HT-29 (cell line): ENCODE measurements at places on chromosomes 16 and 17.

DNA sequence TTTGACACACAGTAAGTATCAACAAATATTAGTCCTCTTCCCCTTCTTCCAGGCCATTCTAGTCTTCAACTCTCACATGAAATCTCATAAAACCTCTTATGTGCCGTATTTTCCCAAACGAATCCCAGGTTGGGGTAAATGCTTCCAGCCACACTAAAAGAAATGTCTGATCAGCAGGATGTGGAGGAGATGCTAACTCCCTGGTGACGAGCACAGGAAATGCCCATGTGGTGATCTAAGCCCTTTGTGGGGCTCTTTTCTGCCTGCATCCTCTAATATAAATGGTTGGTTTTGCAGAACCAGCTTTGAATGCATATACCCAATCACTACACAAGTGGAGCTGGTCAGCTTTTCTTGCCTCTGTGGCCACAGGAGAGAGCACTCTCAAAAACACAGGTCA is 498.2 kb upstream of the ERCC4 start:
- DNase-seq: no peak

DNA sequence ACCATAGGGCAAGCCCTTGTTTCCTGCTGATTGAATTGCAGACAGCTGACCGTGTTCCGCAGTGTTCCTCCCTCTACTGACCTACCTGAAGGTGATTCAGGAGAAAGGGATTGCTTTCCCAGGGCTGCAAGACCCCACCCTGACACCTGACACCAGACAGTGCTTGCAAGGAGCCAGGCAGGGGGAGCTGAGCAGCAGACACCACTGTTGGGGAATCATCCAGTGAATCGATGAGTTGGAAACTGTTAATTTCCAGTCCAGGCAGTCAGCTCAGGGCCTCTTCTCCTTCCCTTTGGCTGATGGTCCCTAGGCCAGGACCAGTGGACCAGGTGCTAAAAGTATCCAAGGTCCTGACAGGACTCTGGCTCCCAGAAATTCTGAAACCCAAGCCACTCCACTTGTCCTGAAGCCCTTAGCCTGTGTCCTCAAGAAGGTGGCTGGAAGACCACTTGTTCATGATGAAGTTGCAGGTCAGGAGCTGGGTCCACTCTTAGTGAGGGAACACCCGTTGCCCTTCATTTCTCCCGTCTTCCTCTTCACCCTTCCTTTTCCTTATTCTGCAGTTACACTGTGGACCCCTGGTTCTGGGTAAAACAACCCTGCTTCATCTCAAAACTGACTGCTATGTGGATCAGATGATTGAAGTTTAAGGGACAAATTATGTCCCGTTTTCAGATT is 9.5 kb upstream of the UNK start:
- DNase-seq: peak; percentile 68

GRCh38 chr17:18248300-18248731 is 10.2 kb downstream of the FLII start:
- peak; percentile 73 for DNase-seq

- peak; percentile 73 for DNase-seq
Measured at GRCh38 chr17:29807520-29808361, 122.3 kb downstream of the SSH2 start.

DNA sequence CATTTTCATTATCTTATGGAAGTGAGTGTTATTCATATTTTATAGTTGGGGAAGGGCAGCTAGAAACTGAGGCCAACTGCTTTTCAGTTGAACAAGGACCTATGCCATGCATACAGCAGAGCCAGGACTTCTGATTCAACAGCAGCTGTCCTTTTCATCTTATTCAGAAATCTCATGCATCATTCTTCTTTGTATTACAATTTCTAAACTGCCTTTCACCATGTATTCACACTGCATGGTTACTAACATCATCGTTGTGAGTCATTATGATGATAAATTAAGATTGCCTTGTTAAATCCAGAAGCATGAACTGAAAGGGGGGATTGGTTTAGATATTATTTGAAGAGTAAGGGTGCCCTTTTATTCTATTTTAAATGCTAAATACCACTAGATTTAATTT is 1470.1 kb upstream of the GOT2 start:
- DNase-seq: no peak

DNA sequence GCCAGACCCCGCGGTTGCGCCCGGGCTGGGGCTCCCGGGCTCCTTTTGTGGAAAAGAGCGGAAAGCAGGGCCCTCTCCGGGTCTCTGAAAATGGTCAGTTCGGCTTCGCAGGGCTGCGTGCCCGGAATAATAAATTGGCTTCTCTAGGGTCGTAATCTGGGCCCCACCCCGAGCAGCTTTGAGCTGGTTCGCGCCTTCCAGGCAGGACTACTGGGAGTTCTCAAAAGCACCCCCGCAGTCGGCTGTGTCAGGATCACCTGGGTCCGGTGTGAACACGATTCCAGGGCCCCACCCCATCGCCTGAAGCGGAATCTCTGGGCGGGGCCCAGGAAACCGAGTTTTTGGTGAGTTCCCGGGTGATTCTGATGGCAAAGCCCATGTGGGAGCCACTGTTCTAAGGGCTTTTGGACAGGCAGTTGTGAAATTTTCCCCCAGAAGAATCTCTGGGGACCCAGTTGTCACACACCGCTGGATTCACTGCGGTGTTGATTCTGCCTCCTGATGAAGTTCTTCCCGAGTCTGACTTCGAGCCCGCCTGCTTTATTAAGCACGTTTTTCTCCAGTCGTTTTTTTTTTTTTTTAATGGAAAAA is 77.0 kb downstream of the MRC2 start:
- DNase-seq: no peak

DNA sequence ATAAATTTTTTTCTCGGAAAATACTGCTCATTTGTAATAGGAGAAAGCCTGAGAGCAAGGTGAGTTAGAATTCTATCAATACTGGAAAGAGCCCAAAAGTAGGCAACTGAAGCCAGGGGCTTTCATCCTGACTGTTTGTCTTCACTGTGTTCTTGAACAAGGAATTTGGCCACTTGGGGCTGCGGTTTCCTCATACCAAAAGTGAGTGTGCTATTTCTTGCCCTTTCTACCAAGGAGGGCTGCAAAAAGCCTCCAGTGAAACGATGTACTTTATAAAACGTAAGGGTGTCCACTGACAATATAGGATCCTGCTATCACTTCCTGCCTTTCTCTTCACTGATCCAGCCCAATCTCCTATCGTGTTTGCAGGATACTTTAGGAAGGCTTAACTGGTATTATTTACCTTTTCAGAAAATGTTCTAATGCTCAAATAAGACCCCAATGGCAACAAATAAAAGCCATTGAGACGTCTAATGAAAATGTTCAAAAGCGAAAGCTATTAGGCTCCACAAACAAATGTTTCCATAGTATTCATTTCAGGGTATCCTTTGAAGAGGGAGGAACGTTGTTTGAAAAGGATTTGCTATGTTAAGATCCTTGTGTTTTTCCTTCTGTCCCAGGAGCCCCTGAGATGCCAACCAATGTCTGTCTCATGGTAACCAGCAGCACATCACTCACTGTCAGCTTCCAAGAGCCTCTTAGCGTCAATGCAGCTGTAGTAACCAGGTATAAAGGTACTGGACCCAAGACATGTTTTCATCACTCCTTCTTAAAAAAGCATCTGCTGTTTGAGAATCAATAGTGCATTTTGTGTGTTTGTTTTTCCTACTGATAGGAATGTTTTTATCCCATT is 219.3 kb upstream of the NOG start:
- no peak for DNase-seq

- DNase-seq: no peak
Measured at GRCh38 chr16:8958344-8959167, 5.2 kb downstream of the USP7 start.

DNA sequence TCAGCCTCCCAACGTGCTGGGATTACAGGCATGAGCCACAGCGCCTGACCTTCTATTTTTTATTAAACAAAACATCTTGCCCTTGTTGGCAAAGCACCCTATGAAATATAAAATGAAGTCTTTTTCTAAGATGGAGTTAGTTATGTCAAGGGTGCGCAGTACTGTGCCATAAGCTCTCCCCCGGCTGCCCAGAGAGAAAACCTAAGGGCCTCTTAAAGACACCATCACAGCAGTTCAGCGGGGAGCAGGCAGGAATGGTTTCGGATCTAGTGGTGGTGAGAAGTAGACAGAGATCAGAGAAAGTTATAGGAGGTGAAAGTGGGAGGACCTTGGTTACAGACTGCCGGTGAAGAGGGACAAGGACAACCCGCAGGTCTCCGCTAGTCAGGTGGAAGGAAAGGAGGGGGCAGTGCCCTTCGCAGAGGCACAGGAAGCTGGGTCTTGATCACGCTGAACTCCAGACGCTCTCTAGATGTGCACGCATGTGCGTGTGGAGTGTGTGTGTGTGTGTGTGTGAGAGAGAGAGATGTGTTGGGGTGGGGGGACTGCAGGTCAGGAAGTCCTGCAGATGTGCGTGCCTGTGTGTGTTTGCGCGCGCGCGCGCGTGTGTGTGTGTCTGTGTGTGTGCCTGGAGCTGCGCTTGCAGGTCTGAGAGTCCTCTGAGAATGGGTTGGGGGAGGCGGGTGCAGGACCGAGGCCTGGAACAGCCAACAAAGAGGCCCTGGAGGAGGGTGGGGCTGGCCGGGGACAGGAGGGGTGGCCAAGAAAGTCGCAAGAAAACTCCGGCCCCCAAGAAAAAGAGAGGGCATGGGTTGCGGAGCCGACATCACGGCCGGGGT is 748 bp upstream of the CMTM3 start:
- peak; percentile 15 for DNase-seq

GRCh38 chr17:11832401-11833137 is 164.7 kb downstream of the ZNF18 start:
- DNase-seq: no peak

DNA sequence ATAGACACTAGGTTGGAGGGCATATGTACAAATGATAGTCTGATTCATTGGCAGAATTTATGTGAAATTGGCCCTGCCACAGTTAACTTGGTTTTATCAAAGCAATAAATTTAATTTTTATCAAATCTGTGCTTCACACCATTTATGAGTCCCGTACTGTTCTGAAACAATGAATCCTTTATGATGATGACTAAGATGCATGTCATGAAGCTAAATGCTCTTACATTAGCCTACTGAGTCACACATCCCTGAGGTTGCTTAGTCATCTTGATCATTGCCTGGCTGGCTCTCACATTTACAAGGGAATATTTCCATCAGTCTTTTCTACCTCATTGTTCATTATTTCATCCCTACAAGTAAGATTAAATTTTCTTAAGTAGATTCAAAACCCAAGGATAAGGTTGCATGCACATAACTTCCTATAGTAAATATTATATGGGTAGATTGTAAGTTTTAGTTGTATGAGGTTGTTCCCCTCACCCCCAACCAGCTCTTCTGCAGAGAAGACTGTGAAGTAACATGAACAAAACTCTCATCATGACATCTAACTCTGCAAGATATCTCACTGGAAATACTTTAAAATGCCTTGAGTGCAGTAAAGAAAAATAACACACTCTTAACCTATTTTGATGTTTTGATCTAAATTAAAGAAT is 170.7 kb downstream of the CYB561 start:
- DNase-seq: peak; percentile 78

DNA sequence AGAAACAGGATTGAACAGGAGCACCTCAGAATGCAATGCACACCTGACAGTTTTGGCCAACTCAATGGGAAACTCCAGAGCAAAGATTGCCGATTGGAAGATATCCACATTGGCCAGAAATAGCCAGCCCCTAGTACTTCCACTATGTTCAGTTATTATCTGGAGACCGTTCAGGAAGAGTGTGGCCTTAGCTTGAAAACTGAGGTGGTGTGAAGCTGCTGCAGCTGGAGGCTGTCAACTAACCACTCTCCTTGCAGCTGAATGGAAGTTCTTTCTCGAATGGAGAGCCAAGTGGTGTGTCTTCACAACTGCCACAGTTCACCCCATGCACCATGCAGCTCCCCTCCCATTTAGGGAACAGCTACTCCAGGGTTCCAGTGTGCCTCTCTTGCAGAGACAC is 61.9 kb upstream of the DHX40 start:
- no peak for DNase-seq

DNA sequence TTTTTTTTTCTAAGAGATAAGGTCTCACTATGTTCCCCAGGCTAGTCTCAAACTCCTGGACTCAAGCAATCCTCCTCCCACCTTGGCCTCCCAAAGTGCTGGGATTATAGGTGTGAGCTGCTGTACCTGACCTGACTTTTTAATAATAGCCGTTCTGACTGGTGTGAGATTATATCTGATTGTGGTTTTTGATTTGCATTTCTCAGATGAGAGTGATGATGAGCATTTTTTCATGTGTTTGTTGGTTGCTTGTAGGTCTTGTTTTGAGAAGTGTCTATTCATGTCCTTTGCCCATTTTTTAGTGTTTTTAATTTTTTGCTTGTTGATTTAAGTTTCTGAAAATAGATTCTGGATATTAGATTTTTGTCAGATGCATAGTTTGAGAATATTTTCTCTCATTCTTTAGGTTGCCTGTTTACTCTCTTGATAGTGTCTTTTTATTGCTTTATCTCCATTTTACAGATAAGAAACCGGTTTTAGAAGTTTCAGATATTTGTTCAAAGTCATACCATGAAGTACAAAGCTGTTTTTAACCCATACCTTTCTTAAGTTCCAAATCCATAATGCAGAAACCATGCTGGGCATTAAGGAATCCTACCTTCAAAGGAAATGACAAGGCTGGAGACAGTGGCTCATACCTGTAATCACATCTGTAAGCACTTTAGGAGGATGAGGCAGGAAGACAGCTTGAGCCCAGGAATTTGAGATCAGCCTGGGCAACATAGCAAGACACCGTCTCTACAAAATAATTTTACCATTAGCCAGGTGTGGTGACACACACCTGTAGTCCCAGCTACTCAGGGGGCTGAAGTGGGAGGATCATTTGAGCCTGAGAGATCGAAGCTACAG is 168.4 kb upstream of the TBX2 start:
- DNase-seq: peak; percentile 36

DNA sequence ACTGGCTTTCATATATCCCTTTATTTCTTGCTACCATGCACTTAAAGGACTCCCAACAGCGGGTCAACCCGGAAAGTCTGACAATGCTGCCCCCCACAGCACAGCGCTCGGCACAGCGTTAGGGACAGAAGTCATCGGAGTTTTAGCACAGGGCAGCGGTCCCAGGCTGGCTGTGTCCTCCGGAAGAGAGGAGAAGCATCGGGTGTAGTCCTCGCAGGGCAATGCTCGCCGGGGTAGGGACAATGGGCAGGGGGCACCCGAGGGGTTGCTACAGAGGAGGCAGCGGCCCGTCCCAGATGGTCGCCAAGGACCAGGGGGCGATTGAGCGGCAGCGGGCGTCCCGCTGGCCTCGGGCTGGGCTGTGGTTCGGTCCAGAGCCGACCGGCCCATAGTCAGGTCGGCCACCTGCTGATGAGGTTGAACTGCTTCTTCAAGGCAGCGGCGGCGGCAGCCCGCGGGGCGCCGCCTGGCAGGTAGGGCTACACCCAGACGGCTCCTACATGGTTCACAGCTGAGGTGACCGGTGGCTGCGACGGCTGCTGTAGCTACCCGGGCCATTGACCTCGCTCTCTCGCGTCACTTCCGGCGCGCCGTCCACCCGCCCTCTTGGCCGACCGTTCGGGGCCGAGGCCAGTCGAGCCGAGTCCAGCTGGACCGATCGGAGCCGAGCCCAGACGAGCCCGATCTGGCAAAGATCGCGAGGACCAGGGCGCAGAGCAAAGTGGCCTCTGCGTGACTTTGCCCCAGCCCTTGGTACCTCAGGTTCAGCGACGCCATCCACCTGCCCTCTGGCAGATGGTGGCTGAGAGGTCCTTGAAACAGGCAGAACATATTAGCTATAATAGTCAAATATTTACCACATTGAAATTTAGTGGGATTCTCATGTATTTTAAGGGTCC is 4.7 kb upstream of the LCMT1 start:
- DNase-seq: peak; percentile 91

- no peak for DNase-seq
Measured at GRCh38 chr16:19749571-19750080, 31.6 kb downstream of the IQCK start.

GRCh38 chr17:35171834-35172233 is 22.4 kb downstream of the SLC35G3 start:
- no peak for DNase-seq

- DNase-seq: no peak
Measured at GRCh38 chr16:22348291-22348690, 26.1 kb downstream of the CDR2 start.
